ENCODE measurements at places on chromosomes 1 and 21.

DNA sequence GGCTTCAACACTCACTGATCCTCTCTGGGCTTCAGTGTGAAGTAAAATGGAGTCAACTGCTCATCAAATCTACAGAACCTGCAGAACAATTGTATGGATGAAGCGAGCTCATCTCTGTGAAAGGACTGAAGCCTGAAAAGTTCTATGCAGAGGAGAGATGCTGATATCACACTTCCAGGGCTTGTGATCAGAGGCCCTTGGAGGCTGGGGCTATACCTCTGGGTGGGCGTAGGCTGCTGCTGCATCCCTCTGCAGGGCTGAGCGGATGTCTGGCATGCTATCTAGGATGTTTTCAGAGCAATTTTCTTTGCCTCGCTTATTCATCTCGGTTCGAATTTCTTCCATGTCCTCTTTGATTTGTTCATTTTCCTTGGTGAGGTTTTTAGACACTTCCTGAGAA lies 17.6 kb downstream of the OLFML2B start:
- DNase-seq: no peak

GRCh38 chr1:10353282-10353681 lies 45.6 kb upstream of the PGD start:
- DNase-seq: no peak

GRCh38 chr21:27647921-27648320 lies 681.0 kb upstream of the ADAMTS5 start:
- DNase-seq: no peak

GRCh38 chr21:38721958-38722357 lies 83.8 kb upstream of the ETS2 start:
- no peak for DNase-seq

Measured in NCI-H446 (cell line).